ENCODE measurements at places on chromosomes 5 and 9.

DNA sequence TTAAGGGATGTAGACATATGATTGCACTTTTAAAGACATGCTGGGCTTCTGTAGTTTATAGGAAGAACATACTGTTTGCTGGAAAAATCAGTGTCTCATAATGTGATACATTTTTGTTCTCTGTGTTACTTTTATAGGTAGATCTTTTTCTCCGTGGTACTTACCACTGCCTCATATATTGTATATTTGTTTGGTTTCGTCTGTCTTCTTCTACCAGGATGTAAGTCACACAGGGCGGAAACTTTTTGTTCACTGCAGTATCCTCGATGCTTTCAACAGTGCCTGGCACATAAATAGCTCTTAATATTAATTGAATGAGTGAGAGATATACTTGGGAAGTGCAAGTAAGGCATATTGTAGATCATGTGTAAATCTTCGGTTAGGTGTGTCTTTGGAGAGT is 135.4 kb downstream of the GDNF start:
- no peak for DNase-seq

DNA sequence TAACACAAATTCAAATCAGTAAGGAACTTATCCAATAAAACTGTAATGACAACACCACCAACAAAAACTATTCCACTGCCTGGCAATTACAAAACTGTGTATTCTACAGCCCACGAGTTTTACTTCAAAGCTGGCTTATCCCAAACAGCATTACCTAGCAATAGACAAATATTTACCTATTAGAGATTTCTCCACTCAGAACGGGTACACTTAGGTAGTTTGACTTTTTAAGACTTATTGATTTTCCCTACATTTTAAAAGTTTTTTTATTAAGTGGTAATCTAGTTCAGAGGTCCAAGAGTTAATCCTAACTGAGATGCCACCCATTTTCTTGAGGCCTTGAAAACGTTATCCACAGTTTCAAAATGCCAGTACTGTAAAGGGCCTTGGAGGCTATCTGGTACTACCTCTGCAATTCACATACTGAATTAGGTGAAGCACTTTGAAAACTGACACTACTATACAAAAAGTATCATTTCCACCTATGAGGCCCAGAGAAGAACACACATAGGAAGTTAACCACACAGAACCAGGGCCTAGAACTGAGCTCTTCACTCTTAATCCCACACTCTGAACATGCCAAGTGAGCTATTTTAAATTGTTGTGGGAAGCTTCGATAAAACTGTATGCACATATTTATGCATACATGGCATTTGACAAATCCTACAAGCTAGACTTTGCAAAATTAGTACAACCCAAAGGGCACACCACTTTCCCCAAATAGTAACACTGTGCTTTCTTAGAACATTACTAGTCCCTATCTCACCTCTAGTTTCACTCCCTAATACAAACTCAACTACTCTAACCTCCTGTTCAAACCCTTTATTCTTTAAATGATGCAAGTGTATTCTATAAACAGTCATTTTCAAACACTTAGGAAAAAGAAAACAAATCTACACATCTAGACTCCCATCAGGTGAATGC is 2.1 kb downstream of the NADK2 start:
- DNase-seq = no peak

DNA sequence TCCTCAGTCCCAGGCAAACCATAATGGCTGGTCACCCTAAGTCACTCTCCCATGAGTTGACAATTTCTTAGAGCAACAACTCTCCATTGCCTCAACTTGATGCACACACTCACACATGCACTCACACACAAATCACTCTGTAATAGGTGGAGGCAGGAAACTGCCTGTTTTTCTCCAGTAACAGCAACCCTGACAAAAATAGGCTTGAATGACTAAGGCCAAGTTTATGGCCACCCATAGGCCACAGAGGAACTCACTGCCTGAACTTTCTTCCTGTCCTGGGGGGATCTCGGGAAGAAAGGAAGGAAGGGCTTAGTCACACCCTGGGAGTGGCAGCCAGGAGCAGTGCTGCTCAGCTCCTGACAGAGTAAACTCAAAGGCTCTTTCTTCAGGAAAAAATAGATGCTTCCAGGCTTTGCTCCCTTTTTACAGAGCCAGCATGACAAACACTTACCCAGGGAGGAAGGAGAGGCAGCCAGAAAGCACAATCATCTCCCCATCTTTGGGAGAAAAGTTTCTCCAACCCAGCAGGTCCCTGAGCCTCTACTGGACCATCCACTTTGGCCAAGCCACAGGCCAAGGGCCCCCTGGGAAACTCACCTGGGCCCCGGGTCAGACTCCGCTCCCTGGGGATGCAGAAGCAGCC is 368 bp downstream of the SH3TC2 start:
- no peak for DNase-seq

DNA sequence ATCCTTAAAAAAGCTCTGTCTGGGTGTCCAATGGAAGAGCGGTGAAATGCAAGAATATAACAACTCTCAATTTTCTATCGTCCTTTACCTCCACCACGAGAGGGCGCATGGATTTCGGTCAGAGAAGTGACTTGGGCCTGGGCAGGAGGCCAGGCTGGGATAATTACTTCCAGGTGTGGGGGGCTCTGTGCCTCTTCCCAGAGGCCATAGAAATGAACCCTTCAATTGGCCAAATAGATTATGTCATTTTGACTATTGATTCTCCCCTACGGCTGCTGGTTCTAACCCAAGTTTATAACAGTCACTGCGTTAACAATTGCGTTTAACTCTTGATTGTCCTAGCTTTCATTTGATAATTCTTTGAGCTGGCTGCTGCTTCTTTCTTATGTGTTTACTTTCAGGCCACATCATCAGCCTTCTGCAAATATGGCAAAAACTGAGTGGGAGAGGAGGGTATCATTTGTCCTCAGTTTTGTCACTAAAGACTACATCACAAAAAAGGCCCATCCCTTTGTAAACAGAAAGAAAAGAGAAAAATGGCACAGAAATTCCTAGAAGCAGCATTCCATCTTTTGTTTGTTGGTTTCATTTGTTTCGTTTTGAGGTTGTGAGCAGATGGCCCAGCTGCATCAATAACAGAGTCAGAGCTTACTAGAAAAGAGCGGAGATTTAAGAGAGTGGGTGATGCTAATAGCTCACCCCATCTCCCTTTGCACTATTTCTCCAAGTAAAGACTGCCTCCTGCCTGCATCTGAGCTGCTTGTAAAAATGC is 45.4 kb upstream of the ZFR start:
- DNase-seq = peak; percentile 91

DNA sequence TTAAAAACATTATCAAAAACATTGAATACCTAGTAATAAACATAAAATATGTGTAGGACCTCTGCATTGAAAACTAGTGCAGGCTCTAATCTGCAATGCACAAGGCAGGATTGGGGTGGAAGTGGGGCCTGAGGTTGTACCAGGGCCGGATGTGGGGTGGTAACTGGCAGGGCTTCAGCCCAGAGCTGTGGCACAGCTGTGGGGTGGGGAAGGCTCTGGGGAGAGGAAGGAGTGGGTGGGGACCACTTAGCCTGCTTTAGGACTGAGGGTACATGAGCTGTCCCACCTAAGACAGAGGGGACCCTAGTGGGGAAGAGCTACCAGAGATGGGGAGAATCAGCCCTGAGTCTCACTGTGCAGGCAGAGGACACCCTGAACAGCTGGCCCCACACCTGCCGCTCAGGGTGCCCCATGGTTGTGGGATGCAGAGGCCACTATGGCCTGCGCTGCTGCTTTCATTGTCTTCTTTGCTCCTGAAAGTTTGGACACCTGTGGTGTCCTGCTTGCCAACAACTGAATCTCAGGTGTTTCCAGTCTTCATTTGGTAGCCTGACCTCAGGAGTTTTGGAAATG is 311.4 kb downstream of the TLE4 start:
- DNase-seq = no peak

Data from forelimb muscle (tissue), 1 donor.